T-helper 2 cell (primary cell): ENCODE measurements at places on chromosomes 5 and 9.

GRCh38 chr5:148809781-148810524 lies 16.5 kb upstream of the ADRB2 start:
- no peak for DNase-seq

DNA sequence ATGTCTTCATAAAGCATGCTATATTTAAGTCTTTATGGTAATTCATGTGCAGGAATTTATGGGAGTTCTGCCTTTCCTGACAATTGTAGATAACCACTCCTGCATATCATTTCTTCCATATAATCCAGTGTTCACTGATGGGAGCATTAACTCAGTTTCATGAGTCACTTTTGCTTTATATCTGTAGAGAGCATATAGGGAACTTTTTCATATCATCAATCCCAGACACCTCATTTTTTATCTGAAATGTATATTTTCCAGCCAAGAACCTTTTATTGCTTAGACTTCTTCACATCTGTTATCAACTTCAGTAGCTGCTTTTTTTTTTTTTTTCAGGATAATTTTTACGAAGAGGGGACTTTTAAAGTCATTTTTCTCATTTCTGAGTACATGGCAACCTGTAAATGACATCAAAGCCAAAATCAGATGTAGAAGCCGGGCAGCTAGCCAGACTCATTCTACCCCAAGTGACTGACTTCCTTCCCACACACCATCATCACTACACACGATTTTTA lies 41.1 kb downstream of the NFX1 start:
- no peak for DNase-seq

- no peak for DNase-seq
These were observed 53.6 kb upstream of the EGFL7 start for GRCh38 chr9:136609160-136609475.

- DNase-seq, result peak; percentile 64
These were observed at the start of gene HCN1 for GRCh38 chr5:45696206-45696836. Gene HCN1, minus strand, starts transcription at chr5:45696380.

- DNase-seq, result no peak
These were observed 95.7 kb downstream of the ENTREP1 start for GRCh38 chr9:69420611-69421270.

DNA sequence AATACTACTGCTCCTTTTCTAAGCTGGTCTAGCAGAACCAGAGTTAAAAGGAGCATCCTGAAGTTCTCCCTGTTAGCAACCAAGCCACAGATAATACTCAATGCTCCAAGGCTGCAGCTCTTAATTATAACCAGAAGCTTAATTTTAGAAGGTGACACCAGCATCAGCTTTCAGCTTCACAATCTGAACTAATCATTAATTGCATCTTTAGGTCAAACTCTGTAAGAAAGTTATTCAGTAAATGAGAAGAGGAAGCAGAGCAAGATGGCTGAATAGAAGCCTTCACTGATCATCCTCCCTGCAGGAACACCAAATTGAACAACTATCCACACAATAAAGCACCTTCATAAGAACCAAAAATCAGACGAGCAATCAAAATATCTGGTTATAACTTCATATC lies 38.5 kb downstream of the APBA1 start:
- DNase-seq, result no peak

- no peak for DNase-seq
These were observed 13.5 kb downstream of the B4GALT1 start for GRCh38 chr9:33153666-33154065.

DNA sequence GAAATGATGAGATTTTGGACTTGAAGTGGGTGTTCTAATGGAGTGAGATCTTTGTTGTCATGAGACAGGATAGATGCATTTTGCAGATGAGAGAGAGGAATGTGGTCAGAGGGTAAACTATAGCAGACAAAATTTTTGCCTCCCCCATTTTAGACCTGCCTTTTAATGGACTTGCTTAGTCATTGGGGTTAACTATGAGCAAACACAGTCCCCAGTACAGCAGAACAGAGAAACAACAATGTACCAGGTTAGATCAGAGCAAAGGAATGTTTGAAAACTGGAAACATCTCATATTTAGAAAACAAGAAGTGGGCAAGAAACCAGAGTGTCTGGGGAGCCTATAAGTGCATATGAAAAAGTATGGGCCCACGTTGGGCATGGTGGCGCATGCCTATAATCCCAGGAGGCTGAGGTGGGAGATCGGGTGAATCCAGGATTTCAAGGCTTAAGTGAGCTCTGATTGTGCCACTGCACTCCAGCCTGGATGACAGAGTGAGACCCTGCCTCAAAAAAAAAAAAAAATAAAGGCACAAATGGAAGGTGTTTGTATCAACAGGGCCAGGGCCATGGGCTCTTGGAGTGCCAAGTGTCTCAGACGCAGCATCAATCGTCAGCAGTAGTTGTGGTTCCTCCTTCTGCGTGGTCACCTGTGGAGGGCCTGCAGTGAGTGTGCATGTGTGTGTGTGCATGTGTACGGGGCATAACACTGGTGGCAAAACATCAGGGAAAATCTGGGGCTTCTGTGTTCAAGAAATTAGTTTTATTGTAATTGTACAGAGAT lies 214.4 kb upstream of the S1PR3 start:
- DNase-seq, result no peak

- DNase-seq, result no peak
These were observed 815 bp downstream of the PDZD2 start for GRCh38 chr5:31639481-31640411.

- DNase-seq, result peak; percentile 55
These were observed 84.8 kb downstream of the MVB12B start for GRCh38 chr9:126411225-126411947.

DNA sequence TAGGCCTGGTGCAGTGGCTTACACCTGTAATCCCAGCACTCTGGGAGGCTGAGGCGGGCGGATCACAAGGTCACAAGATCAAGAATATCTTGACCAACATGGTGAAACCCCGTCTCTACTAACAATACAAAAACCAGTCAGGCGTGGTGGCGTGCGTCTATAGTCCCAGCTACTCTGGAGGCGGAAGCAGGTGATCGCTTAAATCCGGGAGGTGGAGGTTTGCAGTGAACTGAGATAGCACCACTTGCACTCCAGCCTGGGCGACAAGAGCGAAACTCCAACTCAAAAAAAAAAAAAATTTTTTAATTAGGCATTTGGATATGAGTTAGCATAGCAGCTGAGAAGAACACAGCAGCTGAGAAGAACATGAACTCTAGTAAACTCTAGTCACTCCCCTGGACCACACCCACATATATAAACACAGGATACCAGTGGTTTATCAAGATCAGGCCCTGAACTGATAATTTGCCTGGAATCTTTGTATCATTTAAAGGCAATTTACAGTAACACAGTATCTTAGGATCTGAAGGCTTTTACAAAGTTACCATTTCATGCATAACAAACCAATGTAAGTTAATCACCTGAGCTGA lies 4.6 kb upstream of the UGCG start:
- DNase-seq, result no peak

DNA sequence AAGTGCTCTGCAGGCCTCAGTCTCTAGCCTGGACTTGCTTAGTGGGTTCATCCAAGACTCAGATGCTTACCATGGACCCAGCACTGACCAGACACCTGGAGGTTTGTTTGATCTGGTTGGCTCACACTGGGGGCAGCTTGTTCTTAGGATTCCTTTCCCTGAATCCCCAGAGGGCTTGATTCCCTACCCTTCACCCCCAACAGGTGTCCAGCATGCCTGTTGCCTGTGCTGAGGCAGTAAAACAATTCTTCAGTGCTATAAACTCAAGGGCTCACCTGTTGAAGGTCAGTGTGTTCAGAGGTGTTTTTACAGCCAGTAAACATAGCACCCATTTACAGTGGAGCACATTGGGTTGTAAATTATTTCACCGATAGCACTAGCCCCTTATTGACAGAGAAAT lies 123.8 kb upstream of the KLF4 start:
- DNase-seq, result no peak

DNA sequence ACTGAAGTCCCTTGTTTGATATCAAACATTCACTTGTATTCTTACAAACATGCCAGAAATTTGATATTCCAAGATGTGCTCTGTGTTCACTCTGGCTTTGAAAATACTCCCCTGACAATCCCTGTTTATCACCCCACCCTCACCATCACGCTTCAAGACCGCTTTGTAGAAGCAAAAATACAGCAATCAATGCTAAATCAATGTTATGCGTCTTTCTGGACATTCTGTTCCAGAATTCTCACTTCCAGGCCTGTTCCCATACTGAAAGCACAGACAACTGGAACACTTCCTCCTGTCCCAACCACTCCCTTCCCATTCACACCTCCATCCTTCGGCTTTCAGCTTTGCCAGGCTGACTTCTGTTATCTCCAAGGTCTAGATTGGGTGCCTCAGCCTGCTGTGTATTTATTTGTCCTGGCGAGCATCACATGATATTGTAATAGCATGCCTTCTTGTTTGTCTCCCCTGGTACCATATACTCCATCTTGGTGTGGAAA lies 72.8 kb downstream of the SNCAIP start:
- no peak for DNase-seq

- DNase-seq, result no peak
These were observed 280.2 kb downstream of the SEMA5A start for GRCh38 chr5:9265441-9266287.

DNA sequence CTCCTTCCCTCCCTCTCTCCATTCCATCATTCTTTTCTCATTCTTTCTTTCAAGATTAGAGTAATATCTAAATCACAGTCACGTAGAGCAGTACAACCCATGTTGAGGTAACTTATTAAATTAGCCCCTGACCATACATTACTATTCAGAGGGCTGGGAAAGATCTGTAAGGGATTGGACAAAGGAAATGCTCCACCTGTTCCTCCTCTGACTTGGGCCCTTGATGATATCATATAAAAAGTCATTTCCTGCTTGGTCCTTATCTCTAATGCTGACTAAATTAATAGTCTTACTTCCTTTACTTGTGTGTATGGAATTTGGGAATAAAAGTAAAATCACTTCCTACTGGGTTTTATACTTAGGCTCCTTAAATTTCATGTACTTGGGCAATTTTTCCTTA lies 40.8 kb downstream of the SNX18 start:
- no peak for DNase-seq

DNA sequence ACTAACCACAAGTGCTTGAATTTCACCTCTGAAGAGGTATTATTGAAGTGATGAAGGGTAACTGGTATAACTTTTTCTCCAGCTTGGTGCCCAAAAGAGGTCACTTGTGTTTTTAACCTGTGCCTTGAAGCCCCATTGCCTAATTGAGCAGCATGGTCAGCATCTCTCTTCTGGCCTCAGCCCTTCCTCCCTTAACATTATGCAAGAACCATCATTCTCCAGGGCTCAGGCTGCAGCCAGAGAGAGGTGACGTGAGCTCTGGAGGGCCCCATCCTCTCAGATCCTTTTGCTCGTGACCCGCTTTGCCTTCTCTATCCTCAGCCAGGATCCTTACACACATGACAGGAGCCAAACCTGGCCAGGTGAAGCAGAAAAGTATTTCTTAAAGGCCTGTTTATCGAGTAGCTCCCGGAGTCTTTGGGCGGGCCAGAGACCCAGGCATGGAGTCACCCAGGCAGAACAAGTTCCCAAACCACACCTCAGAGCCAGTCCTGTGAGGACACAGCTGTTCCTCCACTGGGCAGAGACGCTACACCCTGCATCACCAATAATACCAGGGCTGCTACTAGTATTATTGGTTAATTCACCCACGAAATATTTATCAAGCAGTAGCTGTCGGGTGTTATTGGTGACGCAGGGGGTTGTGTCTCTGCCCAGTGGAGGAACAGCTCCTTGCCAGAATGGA lies 29.6 kb upstream of the BOD1 start:
- DNase-seq, result no peak

DNA sequence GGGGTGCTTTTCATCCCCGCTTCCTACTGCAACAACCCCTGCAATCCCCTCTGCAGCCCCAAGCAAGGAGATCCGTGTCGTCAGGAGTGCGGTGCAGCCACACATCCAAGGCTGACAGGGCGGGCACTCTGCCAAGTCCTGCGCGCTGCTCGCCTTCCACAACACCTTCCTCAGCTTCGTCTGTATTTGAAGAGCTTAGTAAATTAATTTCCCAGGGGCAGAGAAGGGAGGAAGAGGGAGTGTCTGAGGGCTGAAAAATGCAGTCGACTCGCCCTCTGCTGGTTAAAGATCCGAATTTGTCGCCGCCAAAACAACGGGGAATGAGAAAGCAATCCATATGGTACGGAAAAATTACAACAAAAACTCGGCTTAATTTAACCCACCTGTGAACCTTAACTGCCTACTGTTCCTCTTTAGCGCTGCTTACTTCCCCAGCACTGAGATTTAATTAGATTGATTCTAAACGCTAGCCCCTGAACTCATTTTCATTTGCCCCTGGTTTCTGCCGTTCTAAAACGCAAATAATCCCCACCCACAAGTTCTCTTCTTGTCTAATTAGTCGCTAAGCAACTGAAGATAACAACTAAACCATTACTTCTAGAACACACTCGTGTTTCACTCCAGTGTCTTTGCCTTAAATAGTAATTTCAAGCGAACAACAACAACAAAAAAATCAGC lies 10.9 kb upstream of the PCDHB1 start:
- no peak for DNase-seq

DNA sequence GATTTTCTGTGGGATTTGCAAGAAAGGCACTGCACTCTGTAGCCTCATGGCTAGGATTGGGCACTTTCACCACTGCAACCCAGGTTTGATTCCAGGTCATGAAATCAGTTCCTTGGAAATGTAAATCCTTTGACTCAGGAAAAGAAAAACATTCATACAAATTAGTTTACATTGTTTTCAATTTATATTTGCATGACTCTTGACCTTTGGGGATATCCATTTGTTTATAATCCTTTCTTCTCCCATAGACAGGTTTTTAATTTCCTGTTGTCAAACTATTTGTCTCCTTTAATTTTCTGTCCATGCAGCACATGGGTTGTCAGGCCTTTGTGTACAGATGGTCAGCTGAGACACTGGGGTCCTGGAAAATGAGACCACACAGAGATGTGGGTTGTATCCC lies 801.5 kb downstream of the NR2F1-AS1 start:
- DNase-seq, result no peak

DNA sequence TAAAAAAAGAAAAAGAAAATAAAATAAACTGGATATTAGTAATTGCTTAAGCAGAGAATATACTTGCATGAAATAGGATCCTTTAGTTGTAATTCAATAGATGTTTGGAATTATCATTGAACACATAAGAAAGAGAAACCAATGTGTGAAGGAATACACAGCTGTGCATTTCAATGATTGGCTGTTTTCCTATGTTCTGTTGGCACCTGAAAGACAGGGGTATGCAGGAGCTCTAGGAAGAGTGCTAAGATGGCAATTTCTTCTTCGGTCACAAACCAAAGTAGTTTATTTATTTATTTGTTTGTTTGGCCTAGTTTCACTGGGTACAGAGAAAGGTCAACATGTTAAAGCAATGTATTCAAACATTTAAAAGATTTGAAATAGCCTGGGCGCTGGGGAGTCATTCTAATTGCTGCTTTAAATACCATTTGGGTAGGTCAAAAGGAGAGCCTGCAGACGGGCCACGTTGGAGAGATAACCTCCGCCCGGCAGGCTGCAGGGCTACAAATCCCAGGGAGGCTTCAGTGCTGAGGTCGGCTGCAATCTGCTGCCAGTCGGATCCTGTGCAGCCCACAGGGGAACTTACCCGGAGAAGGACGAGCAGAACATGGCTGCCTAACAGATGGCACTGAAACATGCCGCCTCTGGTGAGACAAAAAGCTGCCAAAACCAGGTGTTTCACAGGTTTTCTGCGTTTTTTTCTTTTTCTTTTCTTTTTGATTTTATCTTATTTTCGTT lies 154.2 kb upstream of the TYRP1 start:
- DNase-seq, result no peak

- no peak for DNase-seq
These were observed 490.2 kb downstream of the TLE4 start for GRCh38 chr9:80061940-80062339.
